ENCODE measurements at places on chromosomes 5 and 9. TPM values are rescaled to one million over a fixed set of nuclear protein-coding genes. Genes with fewer than 3 reads are reported as not detected.

Gene C9orf152
- not detected for total RNA-seq

Gene CCL27
- total RNA-seq: 0.82 TPM

Gene TMEM232
- 0.66 TPM for total RNA-seq

- DNase-seq: no peak
- peaks cover 2% of the 10 kb centered on the region for H3K4me1 ChIP-seq
- H3K4me3 ChIP-seq: no peak overlapping the region
- H3K27me3 ChIP-seq: no peaks in the 10 kb centered on the region
- peaks cover 1% of the 10 kb centered on the region for H3K36me3 ChIP-seq
These were observed 47.0 kb downstream of the CCDC125 start for GRCh38 chr5:69285448-69286116.

DNA sequence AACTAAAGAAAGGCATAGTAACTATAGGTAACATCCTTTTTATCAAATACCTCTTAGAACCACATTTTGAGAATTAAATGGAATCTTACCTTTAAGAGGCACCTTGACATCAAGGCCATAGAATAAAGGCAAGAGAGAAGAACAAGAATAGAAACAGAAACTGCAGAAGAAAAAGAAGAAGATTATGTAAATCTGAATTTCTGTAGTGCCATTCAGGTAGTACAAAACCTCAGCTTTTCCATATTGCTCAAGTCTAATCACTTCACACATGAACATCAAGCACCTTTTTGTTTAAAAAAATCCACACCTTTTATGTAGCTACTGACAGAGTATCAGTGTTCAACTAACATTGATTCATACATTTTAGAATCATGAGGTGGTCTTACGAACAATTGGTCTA, 91.8 kb upstream of the DPYSL3 start:
- no peak overlapping the region for H3K27ac ChIP-seq
- no peaks in the 10 kb centered on the region for H3K36me3 ChIP-seq

Measured in activated naive CD8-positive, alpha-beta T cell treated with anti-CD3 and anti-CD28 coated beads for 36 hours (primary cell).